ENCODE measurements at places on chromosomes 5 and 9. TPM values are rescaled to one million over a fixed set of nuclear protein-coding genes. Genes with fewer than 3 reads are reported as not detected.

SYK gene
- total RNA-seq: 18.1 TPM

NDOR1 gene
- 13.3 TPM for total RNA-seq

SET gene
- total RNA-seq: 201 TPM

PLGRKT gene
- 6.0 TPM for total RNA-seq

SCGB3A2 gene
- not detected for total RNA-seq

NFIL3 gene
- total RNA-seq: 57.8 TPM

LCN2 gene
- total RNA-seq: not detected

CATSPER3 gene
- not detected for total RNA-seq

SERF1A gene
- 10.0 TPM for total RNA-seq

POLR1E gene
- total RNA-seq: 15.0 TPM

SLC25A2 gene
- 2.0 TPM for total RNA-seq

CCDC192 gene
- not detected for total RNA-seq

ICE1 gene
- total RNA-seq: 25.5 TPM

ITGA1 gene
- 125 TPM for total RNA-seq

SLC34A1 gene
- not detected for total RNA-seq

ELAVL2 gene
- total RNA-seq: not detected

GALNT12 gene
- total RNA-seq: 30.1 TPM

Data from thoracic aorta (tissue), 2 donors.